Immature natural killer cell (primary cell): ENCODE measurements at places on chromosomes 1 and 21. TPM values are rescaled to one million over a fixed set of nuclear protein-coding genes. Genes with fewer than 3 reads are reported as not detected.

SYCP1 gene
- not detected for polyA plus RNA-seq

WDR77 gene
- polyA plus RNA-seq, result 37.9 TPM

BACH1 gene
- 17.4 TPM for polyA plus RNA-seq

SPRR2A gene
- polyA plus RNA-seq, result not detected

ABCA4 gene
- polyA plus RNA-seq, result 0.08 TPM

SEC16B gene
- polyA plus RNA-seq, result not detected

AGTRAP gene
- 324 TPM for polyA plus RNA-seq

LCE6A gene
- not detected for polyA plus RNA-seq

KRTAP12-2 gene
- polyA plus RNA-seq, result not detected

SPRR2G gene
- not detected for polyA plus RNA-seq

RXFP4 gene
- polyA plus RNA-seq, result 0.78 TPM

LRRC8B gene
- 0.72 TPM for polyA plus RNA-seq

KLF17 gene
- not detected for polyA plus RNA-seq

OR2T11 gene
- polyA plus RNA-seq, result not detected

AIRE gene
- not detected for polyA plus RNA-seq

CDA gene
- polyA plus RNA-seq, result not detected

SLC27A3 gene
- 89.0 TPM for polyA plus RNA-seq

FMO2 gene
- not detected for polyA plus RNA-seq

NKAIN1 gene
- not detected for polyA plus RNA-seq

ACTN2 gene
- not detected for polyA plus RNA-seq

EPS8L3 gene
- not detected for polyA plus RNA-seq

IFNLR1 gene
- polyA plus RNA-seq, result 0.42 TPM

COL8A2 gene
- polyA plus RNA-seq, result 0.12 TPM

SYF2 gene
- 65.6 TPM for polyA plus RNA-seq

INAVA gene
- polyA plus RNA-seq, result 0.10 TPM

MPL gene
- 0.57 TPM for polyA plus RNA-seq

SMPDL3B gene
- polyA plus RNA-seq, result 0.71 TPM

SLC37A1 gene
- polyA plus RNA-seq, result 0.09 TPM

OR14K1 gene
- not detected for polyA plus RNA-seq

TMIGD3 gene
- polyA plus RNA-seq, result not detected

AKIRIN1 gene
- 69.5 TPM for polyA plus RNA-seq

PROK1 gene
- polyA plus RNA-seq, result not detected

ETV3L gene
- not detected for polyA plus RNA-seq

FMOD gene
- polyA plus RNA-seq, result not detected

DENND2C gene
- 0.54 TPM for polyA plus RNA-seq

FCGR3B gene
- 6.3 TPM for polyA plus RNA-seq

LAMB3 gene
- polyA plus RNA-seq, result 0.58 TPM

SGIP1 gene
- polyA plus RNA-seq, result not detected

ZSWIM5 gene
- 0.17 TPM for polyA plus RNA-seq

KLHDC7A gene
- polyA plus RNA-seq, result not detected

TSPEAR gene
- polyA plus RNA-seq, result not detected

NT5C1A gene
- polyA plus RNA-seq, result not detected

CDCA8 gene
- polyA plus RNA-seq, result 6.1 TPM

ZBTB21 gene
- 4.1 TPM for polyA plus RNA-seq

SLC44A3 gene
- polyA plus RNA-seq, result not detected

OR2L5 gene
- not detected for polyA plus RNA-seq

HPDL gene
- 1.1 TPM for polyA plus RNA-seq

CFHR2 gene
- not detected for polyA plus RNA-seq

CASZ1 gene
- polyA plus RNA-seq, result 1.9 TPM
